Activated CD4-positive, alpha-beta T cell treated with anti-CD3 and anti-CD28 coated beads, Interleukin-2, amount 50 U/mL, for 48 hours (primary cell): ENCODE measurements at places on chromosomes 2 and 18.

DNA sequence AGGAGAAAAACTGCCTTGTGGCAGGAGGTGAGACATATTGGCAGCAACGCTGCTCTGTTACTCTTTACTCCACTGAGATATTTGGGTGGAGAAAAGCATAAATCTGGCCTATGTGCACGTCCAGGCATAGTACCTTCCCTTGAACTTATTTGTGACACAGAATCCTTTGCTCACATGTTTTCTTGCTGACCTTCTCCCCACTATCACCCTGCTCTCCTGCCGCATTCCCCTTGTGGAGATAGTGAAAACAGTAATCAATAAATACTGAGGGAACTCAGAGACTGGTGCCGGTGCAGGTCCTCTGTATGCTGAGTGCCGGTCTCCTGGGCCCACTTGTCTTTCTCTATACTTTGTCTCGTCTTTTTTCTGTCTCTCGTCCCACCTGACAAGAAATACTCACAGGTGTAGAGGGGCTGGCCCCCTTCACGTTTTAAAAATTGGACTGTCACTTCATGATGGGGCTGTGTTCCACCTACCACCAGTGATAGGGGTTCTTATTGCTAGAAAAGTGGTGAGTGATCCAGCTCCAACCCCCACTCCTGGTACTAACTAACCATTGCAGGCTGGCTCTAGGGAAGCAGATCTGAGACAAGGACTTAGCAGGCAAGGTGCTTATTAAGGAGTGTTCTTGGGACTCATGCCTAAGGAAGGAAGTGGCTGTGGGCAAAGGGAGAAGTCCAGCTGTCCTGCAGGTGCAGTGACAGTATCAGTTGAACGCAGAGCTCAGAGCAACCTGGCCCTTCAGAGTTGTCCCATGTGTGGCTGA, 51.7 kb downstream of the LONRF2 start:
- no peak for DNase-seq

DNA sequence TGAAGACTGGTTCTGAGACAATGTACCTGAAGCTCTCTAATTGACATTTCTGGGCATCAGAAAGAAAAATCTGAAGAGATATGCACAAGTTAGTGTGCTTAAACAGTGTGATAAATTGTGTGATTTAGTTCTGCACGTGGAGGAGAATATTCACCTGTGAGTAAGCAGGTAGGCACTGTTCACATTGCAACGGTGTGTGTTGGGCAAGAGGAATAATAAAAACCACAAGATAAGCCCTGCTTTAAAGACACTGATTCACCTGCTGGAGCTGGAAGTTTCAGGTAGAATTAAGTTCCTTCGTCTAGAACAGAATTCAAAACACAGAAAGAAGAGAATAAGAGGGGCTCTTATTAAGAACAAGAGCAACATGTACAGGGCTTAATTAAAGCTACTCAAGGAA, 864.3 kb upstream of the SOX11 start:
- no peak for DNase-seq

DNA sequence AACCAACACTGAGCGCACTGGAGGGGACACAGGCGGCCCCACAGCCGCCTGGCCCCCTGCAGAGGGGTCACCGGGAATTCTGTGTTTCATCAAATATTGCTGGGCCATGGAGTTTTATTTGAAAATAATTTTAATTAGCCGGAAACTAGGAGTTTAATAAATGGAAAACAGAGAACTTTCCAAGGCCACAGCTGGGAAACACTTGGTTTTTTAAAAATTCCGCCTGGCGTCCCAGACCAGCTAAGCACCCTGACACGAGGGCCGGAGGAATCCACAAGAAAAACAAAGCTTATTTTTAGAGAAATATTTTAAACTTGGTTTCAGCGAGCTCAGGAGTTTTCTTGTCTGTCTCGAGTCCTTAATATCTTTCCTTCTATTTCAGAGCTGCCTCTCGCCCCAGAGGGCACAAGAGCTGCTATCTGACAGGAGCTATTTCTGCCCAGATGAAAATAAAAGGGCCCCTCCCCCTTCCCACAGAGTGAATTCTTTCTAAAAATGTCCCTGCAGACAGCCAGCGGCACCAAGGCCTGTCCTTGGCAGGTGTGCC, 8.2 kb downstream of the ZFP36L2 start:
- DNase-seq = no peak

DNA sequence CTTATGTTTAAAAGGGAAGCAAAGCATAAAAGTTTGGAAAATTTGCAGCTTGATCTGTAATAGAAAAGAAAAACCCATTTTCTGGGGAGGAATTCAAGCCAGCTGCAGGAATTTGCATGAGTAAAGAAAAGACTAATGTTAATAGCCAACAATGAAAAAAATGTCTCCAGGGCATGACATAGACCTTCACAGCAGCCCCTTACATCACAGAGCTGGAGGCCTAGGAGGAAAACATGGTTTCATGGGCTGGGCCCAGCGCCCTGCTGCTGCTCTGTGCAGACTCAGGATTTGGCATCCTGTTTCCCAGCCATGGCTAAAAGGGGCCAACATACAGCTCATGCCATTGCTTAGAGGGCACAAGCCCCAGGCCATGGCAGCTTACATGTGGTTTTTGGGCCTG, 411.6 kb upstream of the MC4R start:
- DNase-seq = no peak

DNA sequence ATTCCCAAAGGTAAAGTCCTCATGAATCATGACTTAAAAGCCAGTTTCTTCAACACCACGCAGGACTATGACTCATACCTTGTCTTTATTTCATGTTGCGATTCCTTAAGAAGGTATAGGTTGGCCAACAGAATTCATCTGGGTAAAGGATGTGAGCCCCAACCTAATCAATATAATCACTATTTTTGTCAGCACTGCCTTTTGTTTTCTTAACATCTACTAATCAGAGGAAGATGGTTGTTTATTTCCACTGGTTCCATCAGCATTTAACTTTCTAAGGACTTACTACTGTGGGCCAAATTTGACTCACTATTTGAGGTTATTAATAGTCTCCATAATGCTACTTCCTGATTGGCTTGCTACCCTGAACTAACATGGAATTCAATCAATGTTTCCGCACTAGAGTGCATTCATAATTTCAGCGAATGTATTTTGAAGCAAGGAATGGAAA, 78.6 kb downstream of the SCG2 start:
- DNase-seq = no peak

DNA sequence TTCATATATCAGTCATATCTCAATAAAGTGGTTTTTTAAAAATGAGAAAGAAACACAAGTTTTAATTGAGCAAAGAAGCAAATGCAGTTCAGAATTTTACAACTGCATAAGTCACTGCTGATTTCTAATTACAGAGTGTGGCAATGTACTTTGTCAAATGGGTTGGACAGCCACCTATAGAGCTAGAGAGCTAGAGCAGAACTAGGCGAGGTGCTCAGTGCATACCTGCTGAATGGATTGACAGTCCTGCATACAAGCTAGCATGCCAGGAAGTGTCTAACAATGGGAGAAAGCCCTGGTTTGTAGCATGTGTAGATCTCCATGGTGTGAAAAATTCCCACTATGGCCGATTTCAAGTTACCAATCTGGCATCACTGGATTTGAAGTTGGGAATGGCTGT, 106.3 kb upstream of the CDCA7 start:
- no peak for DNase-seq

DNA sequence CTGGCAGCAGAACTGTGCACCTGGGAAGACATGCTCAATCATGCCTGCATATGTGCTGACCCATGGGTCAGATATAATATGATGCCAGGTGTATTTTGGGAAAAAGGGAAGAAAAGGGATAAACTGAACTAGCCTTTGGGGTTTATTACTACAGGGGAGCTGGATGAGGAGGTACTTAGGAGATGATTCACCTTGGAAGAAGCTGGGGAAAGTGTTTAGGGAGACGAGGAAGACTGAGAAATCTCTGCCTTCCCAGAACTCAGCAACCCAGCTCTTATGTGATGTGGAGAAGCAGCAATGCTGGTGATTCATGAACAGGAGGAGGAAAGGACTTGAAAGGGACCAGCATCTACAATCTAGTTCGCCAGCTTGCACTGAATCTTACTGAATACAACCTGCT, 110.2 kb downstream of the BARD1 start:
- DNase-seq = no peak

DNA sequence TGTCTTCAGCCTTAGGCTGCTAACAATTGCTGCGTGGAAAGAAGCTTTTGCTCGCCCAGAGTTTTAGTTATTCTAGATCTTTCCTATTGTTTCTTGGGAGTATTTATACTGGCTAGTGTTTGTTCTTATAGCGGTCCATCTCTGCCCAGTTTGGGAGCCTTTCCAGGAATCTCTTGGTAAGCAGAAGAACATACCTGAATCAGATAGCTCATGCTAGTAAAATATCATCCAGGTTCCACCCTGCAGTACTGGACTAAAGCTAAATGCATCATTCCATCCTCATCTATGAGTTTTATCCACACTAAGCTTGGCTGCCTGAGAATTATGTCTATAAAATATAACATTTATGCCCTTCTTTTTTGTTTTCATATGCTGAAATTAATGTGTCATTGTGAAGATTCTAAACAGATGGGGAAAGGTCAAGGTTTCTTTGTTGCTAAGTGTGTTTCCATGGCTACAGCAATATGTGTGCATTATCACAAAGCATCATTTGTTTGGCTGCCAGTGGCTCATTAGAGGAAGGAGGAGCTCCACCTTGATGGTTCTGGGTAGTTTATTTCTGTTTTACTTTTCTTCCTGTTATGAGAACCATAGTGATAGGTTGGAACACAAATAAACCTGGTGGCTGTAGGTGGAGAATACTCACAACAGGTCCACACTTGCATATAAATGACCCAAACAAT, 182.8 kb downstream of the PIK3C3 start:
- DNase-seq = no peak

DNA sequence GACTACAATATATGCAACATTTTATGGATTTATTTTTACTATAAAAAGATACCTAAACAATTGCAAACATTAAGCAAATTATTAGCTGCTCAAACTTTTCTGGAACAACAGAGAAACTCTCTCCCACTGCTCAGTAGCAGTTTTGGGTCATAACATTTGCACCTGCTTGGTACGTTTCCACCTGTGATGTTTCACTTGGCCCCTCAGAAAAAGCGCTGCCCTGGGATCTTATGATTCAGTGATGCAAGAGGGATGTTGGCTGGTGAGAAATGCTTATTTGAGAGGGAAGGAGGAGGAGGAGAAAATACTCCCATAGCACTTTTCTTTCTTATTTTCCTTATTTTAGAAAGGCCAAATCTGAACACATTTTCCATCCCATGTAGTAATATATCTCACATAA, 9.2 kb downstream of the IRS1 start:
- DNase-seq = no peak

DNA sequence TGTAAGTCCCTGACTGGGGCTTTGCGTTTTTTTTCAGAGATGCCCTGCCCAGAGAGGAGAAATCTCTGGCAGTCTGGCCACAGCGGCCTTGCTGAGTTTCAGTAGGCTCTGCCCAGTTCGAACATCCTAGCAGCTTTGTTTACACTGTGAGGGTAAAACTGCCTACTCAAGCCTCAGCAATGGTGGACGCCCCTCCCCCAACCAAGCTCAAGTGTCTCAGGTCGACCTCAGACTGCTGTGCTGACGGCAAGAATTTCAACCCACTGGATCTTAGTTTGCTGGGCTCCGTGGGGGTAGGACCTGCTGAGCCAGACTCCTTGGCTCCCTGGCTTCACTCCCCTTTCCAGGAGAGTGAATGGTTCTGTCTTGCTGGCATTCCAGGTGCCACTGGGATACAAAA, 31.7 kb downstream of the L3MBTL4 start:
- DNase-seq = no peak

GRCh38 chr2:49241501-49241900, 87.2 kb upstream of the FSHR start:
- no peak for DNase-seq

GRCh38 chr2:105403783-105404698, 5.2 kb upstream of the FHL2 start:
- no peak for DNase-seq

DNA sequence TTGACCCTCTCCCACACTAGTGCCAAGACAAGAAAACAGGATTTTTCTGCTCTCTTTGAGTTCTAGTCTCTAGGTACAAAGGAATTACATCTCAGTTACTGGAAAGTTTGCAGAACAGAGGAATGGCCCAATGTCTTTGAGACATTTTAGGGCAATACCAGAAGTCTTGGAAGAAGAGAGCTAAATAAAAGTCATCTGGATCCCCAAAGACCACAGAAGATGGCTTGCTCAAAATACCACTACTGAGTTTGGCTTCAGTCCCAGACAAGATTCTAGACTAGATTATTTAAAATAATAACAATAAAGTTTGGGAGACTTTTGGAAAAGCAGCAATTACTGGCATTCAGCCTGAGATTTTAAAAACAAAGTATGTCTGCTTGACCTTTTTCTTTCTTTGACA, 61.9 kb upstream of the HK2 start:
- DNase-seq = no peak

- DNase-seq = no peak
Observed at GRCh38 chr2:143689541-143689940, 560.3 kb downstream of the ARHGAP15 start.

GRCh38 chr2:146950911-146951310, 893.9 kb upstream of the ACVR2A start:
- DNase-seq = no peak
